Renal cortical epithelial cell (primary cell): ENCODE measurements at places on chromosomes 2 and 18. TPM values are rescaled to one million over a fixed set of nuclear protein-coding genes. Genes with fewer than 3 reads are reported as not detected.

DNA sequence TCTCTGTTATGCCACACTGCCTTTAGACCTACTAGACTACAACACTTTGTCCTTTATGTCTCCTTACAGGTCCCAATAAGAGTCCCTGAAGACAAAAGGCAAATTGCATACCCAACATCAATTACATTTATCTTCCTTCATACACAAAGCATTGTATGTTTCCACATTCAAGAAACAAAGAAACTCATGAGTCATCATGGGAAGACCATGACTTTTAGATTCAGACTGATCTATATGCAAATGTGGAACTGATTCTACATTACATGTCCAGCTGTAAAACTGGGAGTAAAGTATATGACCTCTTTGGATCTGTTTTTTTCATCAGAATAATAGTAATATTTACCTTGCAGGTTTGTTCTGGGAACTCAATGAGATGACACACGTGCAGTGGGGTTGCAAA lies 25.2 kb upstream of the HNMT start:
- DNase-seq: no peak

DNA sequence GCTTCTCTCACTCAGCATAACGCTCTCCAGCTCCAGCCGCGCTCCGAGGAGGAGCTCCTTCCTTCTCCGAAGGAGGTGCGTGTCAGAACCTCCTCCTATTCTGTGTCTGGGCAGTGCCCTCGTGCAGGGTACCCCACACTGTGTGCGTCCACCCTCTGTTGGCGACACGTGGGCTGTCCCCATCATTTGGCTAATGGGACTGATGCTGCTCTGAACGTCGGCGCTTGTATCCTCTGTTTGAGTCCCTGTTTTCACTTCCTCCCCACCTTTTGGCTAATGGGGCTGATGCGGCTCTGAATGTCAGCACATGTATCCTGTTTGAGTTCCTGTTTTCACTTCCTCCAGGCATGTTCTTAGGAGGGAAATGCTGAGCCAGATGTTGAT lies 22.2 kb downstream of the KCNG2 start:
- no peak for DNase-seq

Gene BBS5
- 2.3 and 7.8 TPM in 2 replicates for total RNA-seq

DNA sequence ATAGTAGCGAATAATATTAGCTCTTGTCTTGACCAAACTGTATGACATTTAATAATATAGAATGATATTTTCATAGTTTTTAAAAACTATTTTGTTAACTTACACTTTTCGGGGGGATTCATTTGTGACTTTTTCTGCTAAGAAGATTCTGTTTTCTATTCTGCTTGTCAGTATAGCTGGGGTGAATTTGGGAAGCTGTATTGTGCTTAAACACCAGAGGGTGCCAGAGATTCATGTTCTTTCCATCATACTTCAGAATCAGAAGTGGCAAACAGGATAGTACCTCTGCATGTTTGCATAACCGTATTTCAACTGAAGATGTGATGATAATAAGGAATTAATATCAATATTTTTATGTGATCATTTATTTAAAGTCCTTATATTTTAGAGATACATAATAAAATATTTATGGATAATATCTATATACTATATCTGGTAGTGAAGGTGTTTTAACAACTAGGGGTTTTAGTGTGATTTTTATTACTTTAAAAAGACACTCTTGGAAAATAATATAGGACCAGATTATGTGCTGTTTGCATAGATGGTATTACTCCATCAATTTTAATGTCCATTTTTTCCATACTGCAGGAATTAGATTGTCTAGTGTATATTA lies 81.0 kb downstream of the TAF4B start:
- DNase-seq: peak; percentile 68

- DNase-seq: peak; percentile 44
These were observed 22.2 kb downstream of the FAP start for GRCh38 chr2:162221064-162221463.

Gene KATNAL2
- 0.52 and 10.3 TPM in 2 replicates for total RNA-seq

GRCh38 chr18:48385596-48385995 lies 23.6 kb downstream of the ZBTB7C start:
- no peak for DNase-seq
